RPMI8226 (cell line): ENCODE measurements at places on chromosomes 5 and 9.

GRCh38 chr5:56480078-56480704 is 247.1 kb upstream of the ANKRD55 start:
- DNase-seq, result peak; percentile 22

- DNase-seq, result no peak
Observed at GRCh38 chr9:3586066-3586465, 60.3 kb upstream of the RFX3 start.

GRCh38 chr9:32543047-32543446 is 9.1 kb upstream of the SMIM27 start:
- DNase-seq, result no peak

DNA sequence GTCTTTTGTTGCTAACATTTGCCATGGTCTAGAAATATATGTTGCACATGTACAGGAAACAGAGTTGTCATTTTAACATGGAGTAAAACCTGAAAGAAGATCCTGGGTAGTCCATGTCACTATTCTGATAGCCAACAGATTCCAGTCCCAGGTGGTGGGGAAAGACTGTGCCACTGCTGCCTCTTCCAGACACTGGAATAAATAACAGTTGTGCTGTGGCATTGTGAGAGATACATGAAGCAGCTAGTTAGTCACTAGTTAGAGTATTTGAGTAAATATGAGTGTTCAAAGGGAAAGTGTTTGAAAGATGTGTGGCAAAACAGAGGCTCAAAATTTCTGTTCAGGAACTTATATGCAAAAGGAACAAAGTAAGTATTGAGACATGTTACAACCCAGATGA is 1408.3 kb downstream of the EFNA5 start:
- DNase-seq, result no peak

GRCh38 chr9:100105861-100106260 is 6.8 kb downstream of the INVS start:
- no peak for DNase-seq

GRCh38 chr9:35002623-35003022 is 13.1 kb downstream of the DNAJB5 start:
- DNase-seq, result no peak

- DNase-seq, result no peak
Observed at GRCh38 chr9:124779368-124780059, 2.6 kb downstream of the OLFML2A start.

GRCh38 chr5:126837906-126838539 is 61.1 kb downstream of the LMNB1 start:
- DNase-seq, result no peak

- no peak for DNase-seq
Observed at GRCh38 chr5:139335811-139336210, 5.8 kb upstream of the PAIP2 start.

GRCh38 chr5:159456722-159457465 is 126.6 kb upstream of the IL12B start:
- DNase-seq, result no peak

- peak; percentile 66 for DNase-seq
Observed at GRCh38 chr9:37197158-37198038, 77.0 kb downstream of the ZCCHC7 start.
